ENCODE measurements at places on chromosomes 1 and 21.
A peak's percentile ranks its signal among the peaks of the same experiment; 100 is the strongest.

- peak; percentile 86 for DNase-seq
Observed at GRCh38 chr1:91851130-91852010, 34.6 kb downstream of the TGFBR3 start.

- no peak for DNase-seq
Observed at GRCh38 chr1:239387304-239388158, 1.2 kb downstream of the CHRM3 start.

GRCh38 chr1:12541274-12542137, 76.5 kb downstream of the DHRS3 start:
- peak; percentile 22 for DNase-seq

DNA sequence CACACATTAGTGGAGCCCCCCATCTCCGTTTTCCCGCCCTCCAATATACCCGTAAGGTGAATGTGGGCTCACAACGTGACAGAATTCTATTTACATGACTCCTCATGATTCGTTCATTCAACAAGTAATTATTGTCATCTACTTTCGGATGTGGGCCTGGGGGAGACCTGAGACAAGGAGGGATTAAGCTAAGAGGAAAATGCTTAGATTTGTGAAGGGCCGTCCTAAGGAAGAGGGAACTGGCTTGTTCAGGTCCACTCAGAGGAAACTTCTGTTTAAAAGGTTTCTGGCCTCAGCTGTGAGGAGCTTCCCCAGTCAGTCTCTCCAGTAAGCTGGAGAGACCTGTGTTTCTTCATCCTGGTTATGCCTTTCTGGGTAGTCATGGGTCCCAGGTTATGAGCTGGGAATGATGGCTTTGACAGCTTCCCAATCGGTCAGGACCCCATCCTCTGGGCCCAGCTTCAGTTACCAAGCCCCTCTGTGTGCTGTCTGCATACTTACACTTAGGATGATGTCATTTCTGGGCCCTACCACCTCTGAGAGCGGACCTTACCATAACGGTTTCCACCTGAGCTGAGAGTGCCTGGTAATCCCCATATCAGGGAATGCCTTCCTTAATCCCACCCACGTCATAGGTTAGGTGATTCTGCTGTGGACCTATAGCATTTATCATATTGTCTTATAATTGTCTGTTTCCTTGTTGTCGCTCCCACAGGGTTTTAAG, 687 bp upstream of the ERI3 start:
- DNase-seq, result no peak

DNA sequence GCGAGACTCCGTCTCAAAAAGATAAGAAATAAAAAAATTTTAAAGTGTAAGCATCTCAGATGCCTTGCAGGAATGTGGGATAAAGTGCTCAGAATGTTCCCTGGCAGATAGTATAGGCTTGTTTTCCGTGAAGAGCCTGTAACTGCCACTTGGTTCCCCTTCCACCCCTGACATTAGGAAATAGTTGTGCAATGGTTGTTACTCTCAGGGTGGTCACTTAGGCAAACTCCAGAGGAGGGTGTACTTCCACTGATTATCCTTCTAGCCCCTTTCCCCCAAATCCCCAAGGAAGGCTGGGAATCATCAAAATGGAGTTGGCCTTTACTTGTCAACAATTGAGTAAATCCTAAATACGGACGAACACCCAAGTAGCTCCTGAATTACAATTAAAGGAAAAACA, 10.4 kb downstream of the RPL11 start:
- DNase-seq, result no peak

DNA sequence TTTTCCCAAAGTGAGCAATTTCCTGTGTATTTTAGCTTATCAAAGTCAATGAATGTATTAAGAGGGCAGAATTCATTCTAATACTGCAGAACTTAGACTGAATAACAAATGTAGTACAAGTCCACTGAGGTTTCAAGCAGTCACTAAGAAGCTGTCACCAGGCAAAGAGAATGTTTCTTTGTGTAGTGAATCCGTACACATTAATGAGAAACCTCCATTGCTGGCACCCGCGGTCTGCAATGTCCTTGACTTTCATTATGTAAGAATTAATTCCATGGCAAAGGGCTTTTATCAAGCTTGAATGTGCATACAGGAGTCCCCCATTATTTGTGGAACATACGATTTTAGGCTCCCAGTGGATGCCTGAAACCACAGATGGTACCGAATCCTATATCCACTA, 719.5 kb upstream of the TMPRSS15 start:
- no peak for DNase-seq

GRCh38 chr1:215507119-215507518, 60.0 kb upstream of the KCTD3 start:
- DNase-seq, result peak; percentile 46

DNA sequence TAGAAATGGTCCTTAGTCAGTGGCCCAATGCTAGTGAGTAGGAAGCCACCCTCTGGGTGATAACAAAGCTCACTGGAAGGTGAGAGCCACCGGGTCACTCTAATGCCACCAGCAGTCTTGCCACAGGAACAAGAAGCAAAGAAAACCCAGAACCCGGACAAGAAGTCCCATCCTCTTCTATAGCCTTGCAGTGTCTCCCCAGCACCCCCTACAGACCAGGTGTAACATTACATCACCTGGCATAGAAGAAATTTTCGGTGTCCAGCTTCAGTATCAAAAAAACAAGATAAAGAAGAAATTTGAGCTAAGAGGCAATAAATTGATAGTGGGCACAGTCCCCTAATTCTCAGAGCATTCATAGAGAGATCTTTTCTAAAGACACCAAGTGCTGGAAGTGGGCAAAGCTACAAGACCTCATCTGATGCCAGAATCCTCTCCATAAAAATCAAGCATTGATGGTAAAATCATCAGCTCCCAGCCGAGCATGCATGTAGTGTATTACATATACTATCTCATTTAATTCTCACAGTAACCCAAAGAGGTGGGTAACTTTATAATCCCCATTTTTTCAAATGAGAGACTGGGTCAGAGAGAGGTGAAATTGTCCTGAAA, 491.0 kb downstream of the MATN1 start:
- DNase-seq, result no peak

DNA sequence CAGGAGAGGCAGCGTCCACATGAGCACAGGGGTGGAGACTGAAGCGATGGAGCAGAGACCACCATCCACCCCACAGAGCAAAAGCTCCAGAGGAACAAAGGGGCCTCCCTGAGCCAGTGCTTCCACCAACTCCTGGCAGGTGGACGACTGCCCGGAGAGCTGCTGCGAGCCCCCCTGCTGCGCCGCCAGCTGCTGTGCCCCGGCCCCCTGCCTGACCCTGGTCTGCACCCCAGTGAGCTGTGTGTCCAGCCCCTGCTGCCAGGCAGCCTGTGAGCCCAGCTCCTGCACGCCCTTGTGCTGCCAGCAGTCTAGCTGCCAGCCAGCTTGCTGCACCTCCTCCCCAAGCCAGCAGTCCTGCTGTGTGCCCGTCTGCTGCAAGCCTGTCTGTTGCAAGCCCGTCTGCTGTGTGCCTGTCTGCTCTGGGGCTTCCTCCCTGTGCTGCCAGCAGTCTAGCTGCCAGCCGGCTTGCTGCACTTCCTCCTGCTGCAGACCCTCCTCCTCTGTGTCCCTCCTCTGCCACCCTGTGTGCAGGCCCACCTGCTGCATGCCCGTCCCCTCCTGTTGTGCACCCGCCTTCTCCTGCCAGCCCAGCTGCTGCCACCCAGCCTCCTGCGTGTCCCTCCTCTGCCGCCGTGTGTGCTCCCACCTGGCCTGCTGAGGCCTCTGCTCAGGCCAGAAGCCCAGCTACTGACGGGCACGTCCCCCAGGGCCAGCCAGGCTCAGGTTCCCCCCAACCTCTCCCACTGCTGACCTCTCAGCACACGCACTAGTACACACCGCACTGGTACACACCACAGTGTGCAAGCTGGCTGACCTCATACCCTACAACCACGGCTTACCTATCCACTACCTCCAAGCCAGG, 5.4 kb downstream of the KRTAP10-12 start:
- DNase-seq, result no peak

- DNase-seq, result no peak
Observed at GRCh38 chr21:17435565-17436543, 77.0 kb upstream of the CXADR start.

- no peak for DNase-seq
Observed at GRCh38 chr1:235710687-235711086, 61.1 kb upstream of the GNG4 start.

- no peak for DNase-seq
Observed at GRCh38 chr1:33379631-33380354, 51.1 kb downstream of the PHC2 start.

- DNase-seq, result no peak
Observed at GRCh38 chr1:11746795-11747487, 11.0 kb downstream of the AGTRAP start.

GRCh38 chr1:233216009-233216408, 79.5 kb downstream of the PCNX2 start:
- DNase-seq, result no peak

DNA sequence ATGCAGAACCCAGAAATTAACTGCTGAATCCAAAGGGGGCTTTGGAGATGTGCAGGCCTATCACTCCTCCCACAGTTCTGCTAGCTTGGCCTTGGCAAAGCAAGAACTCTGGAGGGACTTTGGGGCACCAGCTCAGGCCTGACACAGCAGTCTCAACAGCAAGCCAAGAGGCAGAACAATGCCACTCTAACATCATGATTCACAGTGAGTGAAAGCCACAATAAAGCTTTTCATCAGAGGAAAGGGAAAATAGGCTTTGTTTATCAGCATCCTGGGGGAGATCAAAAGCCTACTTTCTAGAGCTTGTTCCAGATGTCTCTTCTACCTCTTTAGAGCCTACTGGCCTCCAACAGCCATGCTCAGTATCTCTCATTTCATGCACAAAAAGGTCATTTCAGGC, 283.4 kb downstream of the KCNH1 start:
- no peak for DNase-seq

DNA sequence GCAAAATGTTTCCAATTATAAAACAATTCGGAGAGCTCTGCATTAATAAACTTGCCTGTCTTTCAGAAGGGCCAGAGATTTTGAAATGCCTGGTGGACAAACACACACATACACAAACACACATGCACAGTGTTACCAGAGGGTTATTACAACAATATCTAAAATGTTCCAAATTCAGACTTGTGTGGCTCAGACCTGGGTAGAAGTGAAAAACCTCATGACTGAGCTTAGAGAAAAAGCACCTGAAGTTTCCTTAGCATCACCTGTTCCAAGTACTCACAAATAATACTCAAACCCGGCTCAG, 247.9 kb downstream of the FOXD2 start:
- DNase-seq, result no peak

DNA sequence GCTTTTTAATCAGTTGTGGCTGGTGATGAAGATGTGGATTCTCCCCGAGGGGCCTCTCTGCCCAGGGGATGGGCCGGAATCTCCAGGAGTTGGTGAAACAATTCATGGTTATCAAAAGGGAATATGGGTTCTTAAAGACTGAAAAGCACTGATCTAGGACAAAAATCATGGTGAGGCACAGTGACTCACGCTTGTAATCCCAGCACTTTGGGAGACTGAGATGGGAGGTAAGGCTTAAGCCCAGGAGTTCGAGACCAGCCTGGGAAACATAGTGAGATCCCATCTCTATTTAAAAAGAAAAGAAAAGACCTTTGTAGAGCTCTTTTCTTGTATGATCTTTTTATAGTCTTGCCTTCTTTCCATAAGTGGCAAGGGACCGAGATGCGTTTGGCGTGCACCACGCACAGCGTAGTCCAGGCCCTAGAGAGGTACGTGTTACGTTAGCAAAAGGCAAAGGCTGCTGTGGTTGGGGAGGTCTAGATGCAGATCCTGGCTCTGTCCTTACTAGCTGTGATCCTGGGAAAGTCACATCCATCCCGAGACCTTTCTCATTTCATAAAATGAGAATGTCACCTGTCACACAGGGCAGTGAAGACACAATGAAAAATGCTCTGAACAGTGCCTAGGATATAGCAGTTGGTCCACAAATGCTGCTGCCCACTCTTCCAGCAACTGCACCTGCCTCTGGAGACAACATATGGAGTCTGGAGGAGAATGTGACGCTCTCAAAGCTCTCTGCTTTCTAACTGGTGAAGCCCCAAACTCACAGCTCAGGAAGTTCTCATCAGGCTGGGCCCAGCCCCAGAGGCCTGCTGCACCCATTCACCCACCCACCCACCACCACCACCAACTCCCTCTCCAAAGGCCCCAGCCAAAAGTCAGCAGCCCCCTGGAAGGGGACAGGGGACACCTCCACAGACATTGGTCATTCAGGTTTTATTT, 54.8 kb downstream of the KIF21B start:
- DNase-seq, result peak; percentile 49

- DNase-seq, result no peak
Observed at GRCh38 chr1:82700476-82700875, 899.7 kb downstream of the ADGRL2 start.

GRCh38 chr1:82090104-82090503, 289.4 kb downstream of the ADGRL2 start:
- DNase-seq, result no peak

GRCh38 chr1:8764293-8764937, 53.0 kb downstream of the RERE start:
- DNase-seq, result no peak

- DNase-seq, result no peak
Observed at GRCh38 chr1:114094675-114095074, 59.0 kb downstream of the SYT6 start.

GRCh38 chr1:164983023-164983650, 373.4 kb downstream of the LMX1A start:
- DNase-seq, result no peak

GRCh38 chr1:20355828-20356735, 65.4 kb downstream of the VWA5B1 start:
- no peak for DNase-seq

GRCh38 chr1:77594366-77595112, 87.9 kb downstream of the ZZZ3 start:
- DNase-seq, result no peak

GRCh38 chr1:220123889-220124288, 30.0 kb downstream of the IARS2 start:
- peak; percentile 6 for DNase-seq

- DNase-seq, result peak; percentile 38
Observed at GRCh38 chr1:221832151-221832550, 90.3 kb upstream of the DUSP10 start.

GRCh38 chr1:187408212-187409004, 579.7 kb downstream of the PLA2G4A start:
- peak; percentile 31 for DNase-seq

GRCh38 chr1:104733866-104734265, 984.2 kb downstream of the AMY1C start:
- DNase-seq, result no peak

GRCh38 chr1:7015022-7015421, 229.8 kb downstream of the CAMTA1 start:
- DNase-seq, result no peak

DNA sequence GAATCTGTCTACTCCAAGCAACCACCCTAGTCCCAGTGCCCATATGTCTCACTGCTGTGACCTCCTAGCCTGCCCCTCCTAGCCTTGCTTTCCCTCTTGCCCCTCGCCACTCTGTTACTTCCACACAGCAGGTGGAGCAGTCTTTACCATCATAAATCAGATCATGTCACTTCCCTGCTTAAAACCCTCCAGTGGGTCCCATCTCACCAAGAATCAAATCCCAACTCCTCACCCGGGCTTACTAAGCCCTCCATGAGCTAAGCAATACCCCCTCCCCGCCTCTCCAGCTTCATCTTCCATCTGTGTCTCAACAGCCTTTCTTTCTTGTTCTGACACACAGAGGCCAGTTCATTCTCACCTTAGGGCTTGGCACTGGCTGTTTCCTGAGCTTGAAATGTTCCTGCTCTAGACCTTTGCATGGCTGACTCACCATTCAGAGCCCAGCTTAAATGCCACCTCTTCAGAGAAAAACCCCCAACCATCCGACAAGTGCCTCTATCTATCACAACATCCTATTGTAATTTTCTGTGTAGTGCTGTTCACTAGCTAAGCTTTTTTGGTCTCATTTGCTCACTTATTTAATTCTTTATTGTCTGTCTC, 22.3 kb downstream of the KNCN start:
- no peak for DNase-seq

All from EH (cell line).